ENCODE measurements at places on chromosomes 5 and 9.

DNA sequence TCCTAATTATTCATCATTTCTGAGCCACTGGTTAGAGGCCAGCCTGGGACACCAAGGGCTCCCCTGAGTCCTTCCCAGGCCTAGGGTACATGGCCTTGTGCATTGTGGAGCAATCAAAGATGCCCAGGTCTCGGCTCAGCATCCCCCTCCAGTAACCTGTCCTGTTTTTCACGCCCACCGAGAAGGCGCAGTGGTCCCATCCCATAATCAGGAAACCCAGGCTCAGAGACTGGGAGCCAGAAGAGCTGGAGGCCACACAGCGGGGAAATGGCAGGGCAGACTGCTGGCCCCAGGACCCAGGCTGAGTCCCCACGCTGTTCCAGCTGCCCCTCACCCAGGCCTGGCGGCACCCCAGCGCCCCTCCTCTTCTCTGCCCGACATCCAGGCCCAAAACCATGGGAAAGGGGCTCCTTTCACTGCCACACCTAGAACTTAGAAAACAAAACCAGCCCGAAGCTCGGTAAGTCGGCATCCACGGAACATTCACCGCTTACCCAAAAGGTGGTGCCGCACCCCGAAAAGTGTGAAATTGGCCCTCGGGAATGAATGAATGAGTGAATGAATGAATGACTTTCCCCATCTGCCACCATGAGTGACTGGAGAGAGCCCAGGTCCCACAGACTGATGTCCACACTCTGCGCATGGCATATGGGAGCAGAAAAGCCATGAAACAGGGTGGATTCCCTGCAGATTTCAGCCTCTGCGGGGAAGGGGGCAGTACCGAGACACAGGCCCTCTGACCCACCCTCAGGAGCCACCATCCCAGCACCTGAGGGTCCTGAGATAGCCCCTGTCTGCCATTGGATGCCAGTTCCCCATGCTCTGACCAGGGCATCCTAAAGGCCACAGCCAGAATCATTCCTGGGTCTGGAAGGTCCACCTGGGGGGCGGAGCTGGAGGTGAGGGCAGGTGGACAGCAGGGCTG is 132.5 kb downstream of the OLFM1 start:
- DNase-seq, result no peak

DNA sequence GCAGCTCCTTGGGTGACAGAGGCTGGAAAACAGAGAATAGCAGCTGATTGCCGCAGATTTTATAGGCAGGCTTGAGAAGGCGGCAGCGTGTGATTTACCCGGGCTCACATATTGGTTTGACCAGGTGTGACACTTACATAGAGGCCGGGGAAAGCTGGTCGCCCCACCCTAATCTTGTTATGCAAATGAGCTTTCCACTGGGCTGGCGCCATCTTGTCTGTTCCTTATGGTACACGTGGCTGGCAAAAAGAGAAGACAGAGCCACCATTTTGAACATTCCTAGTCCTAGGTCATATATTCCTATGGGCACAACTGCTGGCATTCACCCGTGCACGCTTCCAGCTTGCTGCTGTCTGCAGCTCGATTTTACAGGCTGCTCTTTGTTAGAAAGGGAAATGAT is 11.3 kb upstream of the SPZ1 start:
- DNase-seq, result no peak

DNA sequence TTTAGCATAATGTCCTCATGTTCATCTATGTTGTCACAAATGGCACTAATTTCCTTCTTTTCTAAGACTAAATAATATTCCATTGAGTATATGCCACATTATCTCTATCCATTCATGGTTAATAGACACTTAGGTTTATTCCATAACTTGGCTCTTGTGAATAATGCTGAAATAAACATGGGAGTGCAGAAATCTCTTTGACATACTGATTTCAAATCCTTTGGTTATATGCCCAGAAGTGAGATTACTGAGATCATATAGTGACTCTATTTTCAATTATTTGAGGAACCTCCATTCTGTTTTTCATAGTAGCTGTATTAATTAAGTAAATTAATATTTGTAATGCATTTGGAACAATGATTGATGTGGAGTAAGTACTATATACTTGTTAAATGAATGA is 13.0 kb downstream of the SMIM3 start:
- DNase-seq, result peak; percentile 13

- peak; percentile 67 for DNase-seq
Measured at GRCh38 chr5:39759701-39760100, 334.9 kb upstream of the DAB2 start.

- DNase-seq, result no peak
Measured at GRCh38 chr5:144206141-144206540, 35.5 kb downstream of the KCTD16 start.

GRCh38 chr9:79603222-79603920 is 31.6 kb downstream of the TLE4 start:
- peak; percentile 58 for DNase-seq

- DNase-seq, result no peak
Measured at GRCh38 chr5:178288401-178289368, 56.1 kb upstream of the PHYKPL start.

DNA sequence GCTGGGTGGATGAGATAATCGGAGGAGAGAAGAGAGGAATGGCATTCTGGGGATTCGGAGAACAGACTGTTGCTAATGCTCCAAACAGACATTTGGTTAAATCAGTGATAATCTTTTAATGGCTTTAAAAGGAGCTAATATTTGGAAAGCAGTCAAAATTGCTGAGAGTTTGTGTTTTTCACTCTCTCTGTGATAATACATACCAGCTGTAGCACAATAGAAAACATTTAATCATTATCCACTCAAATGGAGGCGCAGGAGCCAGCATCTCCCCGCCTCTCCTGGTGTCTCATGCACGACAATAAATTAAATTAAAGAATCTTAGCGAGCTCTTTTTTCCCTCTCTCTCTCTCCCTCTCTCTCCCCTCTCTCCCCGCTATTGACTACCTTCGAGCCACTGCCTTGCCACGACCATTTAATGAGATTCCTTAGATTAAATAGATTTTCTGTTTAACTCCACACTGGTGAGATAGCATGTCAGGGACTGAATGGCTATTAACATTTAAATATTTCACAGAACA is 268.6 kb upstream of the MVB12B start:
- no peak for DNase-seq

DNA sequence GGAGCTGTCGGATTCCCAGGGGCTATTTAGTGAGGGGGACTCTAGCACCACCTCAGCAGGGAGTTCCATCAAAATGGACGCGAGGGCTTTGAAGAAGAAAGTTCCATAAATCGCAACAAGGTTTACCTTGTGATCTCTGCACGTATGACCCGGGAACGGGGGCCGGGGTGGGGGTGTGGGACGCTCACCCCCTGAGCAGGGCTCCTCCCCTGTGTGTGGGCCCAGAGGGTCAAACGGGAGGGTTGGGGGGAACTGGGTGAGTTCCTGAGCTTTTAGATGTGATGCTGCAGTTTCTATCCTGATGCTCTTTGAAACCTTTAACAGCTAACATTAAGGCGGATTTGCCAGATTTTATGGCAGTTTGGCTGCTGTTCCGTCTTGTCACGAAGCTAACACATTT is 18.9 kb upstream of the LRRC14B start:
- no peak for DNase-seq

DNA sequence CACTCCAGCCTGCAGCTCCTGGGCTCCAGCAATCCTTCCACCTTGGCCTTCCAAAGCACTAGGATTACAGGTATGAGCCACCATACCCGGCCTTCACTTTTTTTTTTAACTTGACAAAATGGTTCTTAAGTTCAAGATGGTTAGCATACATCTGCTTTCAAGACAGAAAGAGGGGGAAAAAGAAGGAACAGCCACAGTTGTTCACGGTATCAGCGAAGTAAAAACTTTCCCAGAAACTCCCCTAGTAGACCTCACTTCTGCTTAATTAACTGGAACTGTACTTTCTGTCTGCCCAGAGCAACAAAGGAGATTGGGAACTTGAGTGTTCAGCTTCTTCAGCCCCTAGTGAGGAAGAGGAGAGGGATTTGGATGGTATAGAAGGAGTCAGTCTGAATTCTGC is 116.7 kb downstream of the UGCG start:
- no peak for DNase-seq

DNA sequence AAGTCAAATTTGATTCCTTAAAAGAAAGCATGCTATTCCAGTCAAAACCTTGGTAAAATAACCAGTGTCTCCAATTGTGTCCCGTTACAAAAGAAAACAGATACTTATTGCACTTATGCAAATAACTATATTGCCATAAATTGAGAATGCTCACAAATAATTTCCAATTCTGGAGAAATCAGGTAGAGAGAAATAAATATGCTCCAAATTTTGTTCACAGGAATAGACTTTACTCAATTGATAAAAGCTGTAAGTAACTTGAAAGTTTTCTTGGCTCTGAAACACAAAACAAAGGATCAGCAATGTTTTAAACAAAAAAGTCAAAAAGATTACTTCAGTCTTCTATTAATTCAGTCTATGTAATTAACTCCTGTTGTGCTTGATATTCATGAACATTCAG is 7.8 kb upstream of the DTWD2 start:
- DNase-seq, result no peak

GRCh38 chr5:52725065-52725746 is 62.5 kb upstream of the ITGA1 start:
- DNase-seq, result no peak

DNA sequence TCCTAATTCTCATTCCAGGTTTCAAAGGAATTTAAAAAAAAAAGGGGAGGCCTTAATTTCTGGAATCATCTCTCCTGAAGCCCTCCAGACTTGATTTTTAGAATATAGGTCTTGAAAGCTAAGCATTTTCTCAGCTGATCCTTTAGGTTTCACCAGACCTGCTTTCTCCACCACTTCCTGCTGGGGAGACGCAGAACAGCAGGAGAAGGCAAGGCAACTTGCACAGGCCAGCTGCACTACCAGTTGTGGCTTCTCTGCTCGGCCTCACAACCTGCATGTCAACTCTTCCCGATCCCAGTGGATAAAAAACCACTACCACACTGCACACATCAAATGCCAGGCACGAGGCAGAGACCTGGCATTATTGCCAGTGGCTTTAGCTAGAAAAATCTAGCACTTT is 119.8 kb downstream of the SIL1 start:
- no peak for DNase-seq

- no peak for DNase-seq
Measured at GRCh38 chr5:144032375-144032774, 138.1 kb downstream of the YIPF5 start.

- DNase-seq, result peak; percentile 93
Measured at GRCh38 chr9:18480662-18481093, 6.7 kb downstream of the ADAMTSL1 start.

DNA sequence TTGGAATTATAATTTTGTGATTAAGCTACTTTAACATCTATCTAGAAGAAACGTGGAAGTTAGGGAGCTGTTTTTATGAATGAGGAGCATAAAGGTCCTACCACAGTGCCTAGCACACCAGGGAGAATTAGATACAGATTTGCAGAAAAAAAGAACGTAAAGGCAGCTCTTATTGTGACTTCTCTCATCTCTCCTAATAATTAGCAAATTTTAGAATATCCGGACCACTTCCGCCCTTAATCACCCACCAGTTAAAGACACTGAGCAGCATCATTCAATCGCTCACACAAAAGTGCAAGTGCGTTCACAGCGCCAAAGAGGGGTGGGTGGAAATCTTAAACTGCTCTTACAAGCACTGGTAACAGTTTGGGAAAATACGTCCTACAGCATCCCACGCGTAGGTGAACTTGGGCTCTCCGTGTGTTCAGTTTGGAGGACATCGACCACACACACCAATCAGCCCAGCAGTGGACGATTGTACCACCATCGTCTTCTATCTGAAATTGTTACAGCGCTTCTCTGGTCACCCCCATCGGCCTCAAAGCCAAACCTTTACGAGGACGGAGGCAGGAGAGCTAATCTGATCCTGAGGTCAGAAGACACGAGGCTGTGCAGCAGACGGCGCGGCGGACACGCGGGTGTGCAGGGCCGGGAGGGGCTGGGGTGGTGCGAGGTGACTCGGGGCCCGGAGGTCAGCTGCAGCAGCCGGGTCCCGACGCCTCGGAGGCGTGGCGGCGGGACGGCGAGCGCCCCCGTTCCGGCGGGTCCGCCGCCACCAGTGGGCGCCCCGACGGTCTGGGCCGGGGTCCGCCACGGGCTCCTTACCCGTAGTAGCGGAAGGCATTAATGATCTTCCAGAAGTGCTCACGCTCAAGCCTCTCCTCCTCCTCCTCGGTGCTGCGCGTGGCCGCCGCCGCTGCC is 646 bp downstream of the CARNMT1 start:
- DNase-seq, result peak; percentile 47

DNA sequence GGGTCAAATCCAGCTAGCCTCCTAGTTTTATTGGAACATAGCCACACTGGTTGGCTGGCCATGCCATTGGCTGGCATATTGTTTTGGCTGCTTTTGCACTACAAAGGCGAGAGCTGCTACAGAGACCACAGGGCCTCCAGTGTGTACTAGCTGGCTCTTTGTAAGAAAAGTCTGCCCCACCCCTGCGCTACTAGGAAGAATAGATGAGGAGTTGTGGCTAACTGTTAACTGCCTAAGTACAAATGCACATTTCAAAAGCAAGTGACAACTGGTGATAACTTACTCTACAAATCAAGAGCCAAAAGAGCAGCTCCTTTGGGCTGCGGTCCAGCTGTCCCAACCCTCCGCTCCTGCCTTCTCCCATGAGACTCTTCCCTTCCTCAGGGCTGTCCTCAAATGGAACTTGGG is 63.9 kb downstream of the SERINC5 start:
- DNase-seq, result peak; percentile 30

DNA sequence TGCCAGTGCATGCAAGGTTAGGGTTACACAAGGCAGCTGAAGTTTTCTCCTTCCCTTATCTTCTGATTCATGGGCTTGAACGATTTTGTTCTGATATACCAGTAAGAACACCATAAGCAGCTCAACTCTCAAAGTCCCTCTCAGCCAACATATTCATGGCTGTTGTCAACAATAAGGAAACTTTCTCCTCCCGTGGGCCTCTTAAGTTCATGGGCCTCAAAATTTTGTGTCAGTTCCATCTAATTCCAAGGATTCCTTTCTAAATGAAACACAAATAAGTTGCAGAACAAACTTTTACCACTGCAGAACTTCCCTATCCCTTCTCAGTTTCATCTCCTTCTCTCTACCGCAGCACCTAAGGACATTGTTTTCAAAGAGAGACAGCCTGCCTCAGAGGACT is 23.6 kb upstream of the CAST start:
- DNase-seq, result no peak

GRCh38 chr9:97848215-97848479 is 4.9 kb upstream of the FOXE1 start:
- no peak for DNase-seq

GRCh38 chr9:110109333-110110092 is 98.4 kb downstream of the C9orf152 start:
- no peak for DNase-seq

- no peak for DNase-seq
Measured at GRCh38 chr9:89464300-89464901, 33.5 kb downstream of the SEMA4D start.

GRCh38 chr9:20111173-20111843 is 322.5 kb upstream of the SLC24A2 start:
- DNase-seq, result no peak
